Activated CD4-positive, alpha-beta memory T cell treated with anti-CD3 and anti-CD28 coated beads for 36 hours (primary cell): ENCODE measurements at places on chromosomes 11 and 22. TPM values are rescaled to one million over a fixed set of nuclear protein-coding genes. Genes with fewer than 3 reads are reported as not detected.

Gene SORL1
- 49.3 TPM for total RNA-seq

Gene NECTIN1
- total RNA-seq, result 2.4 TPM

Gene RFPL3
- not detected for total RNA-seq

Gene APOL6
- total RNA-seq, result 27.7 TPM

Gene JHY
- total RNA-seq, result 1.6 TPM

DNA sequence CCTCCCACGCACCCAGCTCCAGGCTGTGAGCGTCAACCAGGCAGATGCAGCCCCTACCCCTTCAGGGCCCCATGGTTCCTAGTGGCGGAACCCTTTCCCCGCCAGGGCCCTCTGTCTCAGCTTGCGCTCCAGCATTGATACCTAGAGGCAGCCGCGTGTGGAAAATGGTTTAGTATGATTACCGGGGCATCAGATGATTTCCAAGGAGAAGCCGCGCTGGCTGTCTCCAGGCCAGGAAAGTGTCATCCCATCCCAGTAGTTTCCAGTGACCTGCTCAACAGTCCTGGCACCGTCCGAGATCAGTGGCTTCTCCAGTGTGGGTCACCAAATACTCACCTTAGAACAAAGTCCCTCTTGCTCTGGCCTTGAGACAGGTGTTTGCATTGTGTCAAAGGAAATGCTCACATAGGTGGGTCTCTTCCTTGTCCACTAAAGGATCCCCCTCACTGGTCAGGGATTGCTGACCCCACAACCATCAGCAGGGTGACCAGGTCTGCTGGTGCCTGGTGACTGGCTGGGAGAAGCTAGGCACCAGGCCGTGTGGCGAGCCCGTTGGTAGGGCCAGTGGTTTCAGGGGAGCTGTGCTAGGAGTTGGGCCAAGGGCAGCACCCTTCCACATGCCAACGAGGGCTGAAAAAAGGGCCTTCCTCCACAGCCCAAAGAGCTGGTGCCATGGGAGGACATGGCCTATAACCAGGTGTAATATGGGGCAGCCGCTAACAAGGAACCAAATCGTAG is 109.4 kb downstream of the MORC2 start:
- H3K36me3 ChIP-seq, result peaks cover 3% of the 10 kb centered on the region
- H3K4me3 ChIP-seq, result no peak overlapping the region
- DNase-seq, result no peak

- H3K36me3 ChIP-seq, result no peaks in the 10 kb centered on the region
- H3K4me3 ChIP-seq, result no peak overlapping the region
- H3K27ac ChIP-seq, result no peak overlapping the region
- H3K4me1 ChIP-seq, result no peaks in the 10 kb centered on the region
These were observed 169.9 kb upstream of the CCDC90B start for GRCh38 chr11:83456075-83456474.

DNA sequence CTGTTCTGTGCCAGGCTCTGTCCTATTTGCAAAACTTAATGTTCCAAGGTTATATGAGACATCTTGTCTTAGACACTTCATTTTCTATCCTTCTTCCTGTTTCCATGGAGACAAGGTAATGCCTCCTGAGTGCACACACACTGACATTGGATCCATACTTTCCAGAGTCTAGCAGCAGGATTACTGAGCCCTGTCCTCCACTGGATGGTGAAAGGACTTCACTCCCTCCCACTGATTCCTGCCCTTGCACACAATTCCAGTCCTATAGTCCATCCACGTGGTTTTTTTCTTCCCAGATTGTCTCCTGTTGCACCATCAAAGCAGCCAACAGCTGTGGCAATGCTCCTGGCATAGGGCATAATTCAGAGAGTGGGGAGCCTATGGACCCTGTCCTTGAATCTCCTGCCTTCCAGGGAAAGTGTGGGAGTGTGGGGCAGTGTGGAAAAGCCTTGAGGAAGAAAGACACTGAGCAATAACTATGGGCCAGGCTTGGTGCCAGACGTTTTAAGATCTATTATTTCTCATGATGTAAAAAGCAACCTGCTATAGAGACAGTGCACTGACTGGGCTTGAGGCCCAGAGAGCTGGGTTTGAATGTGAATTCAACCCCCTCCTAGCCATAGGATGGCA is 31.3 kb downstream of the SERPINH1 start:
- no peak for DNase-seq
- no peaks in the 10 kb centered on the region for H3K27me3 ChIP-seq
- H3K36me3 ChIP-seq, result no peaks in the 10 kb centered on the region
- H3K27ac ChIP-seq, result no peak overlapping the region
- H3K4me1 ChIP-seq, result peaks cover 12% of the 10 kb centered on the region

- peak; percentile 8 for DNase-seq
- H3K4me1 ChIP-seq, result no peaks in the 10 kb centered on the region
- H3K36me3 ChIP-seq, result no peaks in the 10 kb centered on the region
- no peak overlapping the region for H3K27ac ChIP-seq
These were observed 380.1 kb upstream of the SYN3 start for GRCh38 chr22:33438273-33438672.

DNA sequence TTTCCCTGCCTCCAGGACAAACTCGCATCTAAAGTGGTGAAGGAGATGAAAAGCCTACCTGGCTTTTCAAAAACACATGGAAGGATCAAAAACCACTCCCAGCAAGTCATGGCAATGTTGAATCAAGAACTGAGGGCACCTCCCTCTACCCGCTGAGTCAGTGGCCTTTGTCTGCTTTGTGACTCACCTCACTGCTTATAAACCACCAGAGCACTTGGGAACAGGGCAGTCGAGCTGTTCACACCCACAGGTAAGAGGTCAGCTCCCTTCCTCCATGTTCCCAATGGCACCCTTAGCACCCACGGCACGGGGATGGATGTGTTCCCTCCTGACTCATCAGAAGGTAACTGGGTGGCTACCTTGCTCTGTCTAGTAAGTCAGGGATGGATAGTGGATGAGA is 21.7 kb downstream of the TENM4 start:
- no peaks in the 10 kb centered on the region for H3K36me3 ChIP-seq
- no peak overlapping the region for H3K4me3 ChIP-seq
- H3K27me3 ChIP-seq, result peaks cover 1% of the 10 kb centered on the region
- no peak for DNase-seq

- H3K4me1 ChIP-seq, result peaks cover 21% of the 10 kb centered on the region
- no peak overlapping the region for H3K4me3 ChIP-seq
- DNase-seq, result no peak
- peaks cover 10% of the 10 kb centered on the region for H3K27me3 ChIP-seq
These were observed 3.2 kb downstream of the DTX4 start for GRCh38 chr11:59175091-59175501.

DNA sequence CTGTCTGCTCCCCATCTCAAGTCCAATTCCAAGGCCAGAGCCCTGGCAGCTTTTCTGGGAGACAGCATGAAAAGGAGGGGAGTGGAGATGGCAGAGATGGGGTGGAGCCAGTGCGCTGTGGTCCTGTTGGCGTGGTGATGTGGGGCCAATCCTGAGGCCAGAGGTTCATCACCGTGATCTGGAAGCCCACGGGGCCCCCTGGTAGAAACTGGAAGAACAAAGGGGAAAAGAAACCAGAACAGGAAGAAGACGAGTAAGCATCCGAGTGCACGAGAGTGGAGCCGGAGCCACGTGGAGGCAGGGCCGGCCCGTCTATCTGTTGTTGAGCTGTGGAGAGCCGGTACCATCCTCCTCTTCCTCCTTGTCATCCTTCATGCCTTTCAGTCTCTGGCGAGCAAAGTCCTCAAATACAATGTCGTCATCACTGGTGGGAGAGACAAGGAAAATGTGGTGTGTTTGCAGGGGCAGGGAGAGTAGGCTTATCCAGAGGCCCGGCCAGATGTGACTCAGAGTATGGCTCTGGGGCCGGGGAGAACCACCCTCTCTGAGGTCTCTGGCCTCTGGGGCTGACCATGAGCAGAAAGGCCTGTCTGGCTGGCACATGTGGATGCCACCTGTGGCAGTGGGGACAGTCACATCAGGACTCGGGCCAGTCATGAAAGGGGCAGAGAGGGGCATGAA is 25.4 kb downstream of the TPBGL start:
- no peak overlapping the region for H3K4me3 ChIP-seq
- peaks cover 2% of the 10 kb centered on the region for H3K36me3 ChIP-seq
- H3K27me3 ChIP-seq, result no peaks in the 10 kb centered on the region
- H3K27ac ChIP-seq, result no peak overlapping the region
- peaks cover 29% of the 10 kb centered on the region for H3K4me1 ChIP-seq
- no peak for DNase-seq
